Caco-2 (cell line): ENCODE measurements at places on chromosomes 6 and 20.
A peak's percentile ranks its signal among the peaks of the same experiment; 100 is the strongest.

- no peaks in the 10 kb centered on the region for H3K27me3 ChIP-seq
- peak; percentile 21 for DNase-seq
- H3K27ac ChIP-seq = no peak overlapping the region
- no peak overlapping the region for H3K4me3 ChIP-seq
Observed at GRCh38 chr20:33971147-33971975, 22.4 kb upstream of the RALY start.

GRCh38 chr6:166389119-166389518 lies 6.4 kb upstream of the MPC1 start:
- H3K36me3 ChIP-seq = no peaks in the 10 kb centered on the region; the same call in 1 of the 2 replicates
- no peak overlapping the region for H3K4me3 ChIP-seq

DNA sequence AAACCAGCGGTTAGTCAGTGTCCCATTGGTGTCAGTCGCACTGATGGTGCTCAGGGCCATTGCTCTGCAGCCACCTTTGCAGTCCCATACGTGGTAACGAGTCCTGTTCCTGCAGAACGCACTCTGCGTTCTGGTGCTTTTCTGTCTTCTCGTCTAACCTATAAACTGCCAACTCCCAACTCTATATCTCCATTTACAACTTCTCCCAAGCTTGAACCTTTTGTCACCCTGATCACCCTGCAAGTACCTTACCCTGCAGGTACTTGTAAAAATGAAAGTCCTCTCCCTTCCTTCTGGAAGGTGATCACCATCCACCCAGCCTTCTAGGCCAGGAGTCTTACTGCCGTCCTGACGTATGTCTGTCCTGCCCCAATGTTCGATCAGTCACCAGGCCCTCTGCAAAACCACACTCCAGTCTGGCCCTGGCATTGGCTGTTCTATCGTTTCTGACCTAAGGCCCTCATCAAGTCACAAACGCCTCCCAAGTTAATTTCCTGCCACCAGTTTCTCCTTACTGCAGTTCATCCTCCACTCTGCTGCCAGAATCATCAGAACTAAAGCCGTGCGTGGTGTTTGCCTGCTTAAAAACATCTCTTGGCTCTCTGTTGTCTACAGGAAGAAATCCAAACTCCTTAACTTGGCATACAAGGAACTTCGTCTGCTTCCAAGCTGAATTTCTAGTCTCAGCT lies 7.9 kb downstream of the RREB1 start:
- no peak overlapping the region for H3K4me3 ChIP-seq
- H3K4me1 ChIP-seq = peaks cover 23% of the 10 kb centered on the region
- H3K36me3 ChIP-seq = no peaks in the 10 kb centered on the region
- DNase-seq = no peak

DNA sequence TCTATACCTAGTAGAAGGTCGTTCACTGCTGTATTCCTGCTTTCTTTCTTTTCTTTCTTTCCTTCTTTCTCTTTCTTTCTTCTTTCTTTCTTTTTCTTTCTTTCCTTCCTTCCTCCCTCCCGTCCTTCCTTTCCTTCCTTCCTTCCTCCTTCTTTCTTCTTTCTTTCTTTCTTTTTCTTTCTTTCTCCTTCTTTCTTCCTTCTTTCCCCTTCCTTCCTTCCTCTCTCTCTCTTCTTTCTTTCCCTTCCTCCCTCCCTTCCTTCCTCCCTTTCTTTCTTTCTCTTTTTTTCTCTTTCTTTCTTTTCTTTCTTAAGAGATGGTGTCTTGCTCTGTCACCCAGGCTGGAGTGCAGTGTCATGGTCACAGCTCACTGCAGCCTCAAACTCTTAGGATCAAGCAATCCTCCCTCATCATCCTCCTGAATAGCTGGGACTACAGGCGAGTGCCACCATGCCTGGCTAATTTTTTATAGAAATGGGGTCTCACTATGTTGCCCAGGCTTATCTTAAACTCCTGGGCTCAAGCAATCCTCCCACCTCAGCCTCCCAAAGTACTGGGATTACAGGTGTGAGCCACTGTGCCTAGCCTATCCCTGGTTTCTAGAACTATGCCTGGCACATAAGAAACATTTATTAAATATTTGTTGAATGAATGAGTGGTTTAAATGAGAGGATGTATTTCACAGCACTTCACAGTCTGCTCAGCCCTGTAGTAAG lies 2.6 kb upstream of the DNPH1 start:
- no peak for DNase-seq
- no peaks in the 10 kb centered on the region for H3K36me3 ChIP-seq
- no peak overlapping the region for H3K4me3 ChIP-seq

DNA sequence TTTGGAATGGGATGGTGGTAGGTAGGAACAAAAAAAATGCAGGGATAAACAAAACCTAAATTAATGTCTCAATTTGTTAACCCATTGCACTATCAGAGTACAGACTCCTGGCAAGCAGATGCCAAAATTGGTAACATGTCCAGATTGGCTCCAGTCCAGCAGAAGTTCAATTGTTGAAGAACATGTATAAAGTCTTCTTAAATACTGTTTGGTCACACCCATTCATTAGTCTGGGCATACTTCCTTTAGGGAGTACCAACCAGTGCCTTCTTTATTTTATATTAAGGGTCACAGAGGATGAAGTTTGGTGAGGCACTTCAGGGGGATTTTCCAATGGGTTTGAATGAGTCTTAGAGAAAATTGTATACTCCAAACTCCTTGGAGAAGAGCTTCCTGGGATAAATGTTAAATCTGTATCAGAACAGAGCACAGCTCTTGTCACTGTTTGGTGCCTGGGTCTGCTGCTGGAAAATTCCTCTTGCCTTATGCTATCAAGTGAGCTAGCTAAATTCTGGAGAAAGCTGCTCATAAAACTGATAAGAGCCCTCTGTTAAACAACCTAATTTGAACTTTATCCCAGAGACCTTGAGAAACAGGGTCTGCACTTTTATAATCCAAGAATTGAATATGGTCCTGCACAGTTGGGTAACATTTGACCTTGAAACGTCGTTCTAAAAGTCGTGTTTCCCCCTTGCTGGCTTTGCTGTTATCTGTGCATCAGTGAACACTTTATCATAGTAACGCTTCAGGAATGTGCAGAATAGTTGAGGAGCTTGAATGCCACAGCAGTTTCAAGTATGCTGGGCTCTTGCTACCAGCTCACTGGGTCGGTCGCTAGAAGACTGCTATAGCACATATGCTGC lies 334.1 kb upstream of the CITED2 start:
- DNase-seq = peak; percentile 64
- H3K4me1 ChIP-seq = peaks cover 38% of the 10 kb centered on the region
- H3K27ac ChIP-seq = peak overlapping the region; percentile 72
- H3K4me3 ChIP-seq = no peak overlapping the region

DNA sequence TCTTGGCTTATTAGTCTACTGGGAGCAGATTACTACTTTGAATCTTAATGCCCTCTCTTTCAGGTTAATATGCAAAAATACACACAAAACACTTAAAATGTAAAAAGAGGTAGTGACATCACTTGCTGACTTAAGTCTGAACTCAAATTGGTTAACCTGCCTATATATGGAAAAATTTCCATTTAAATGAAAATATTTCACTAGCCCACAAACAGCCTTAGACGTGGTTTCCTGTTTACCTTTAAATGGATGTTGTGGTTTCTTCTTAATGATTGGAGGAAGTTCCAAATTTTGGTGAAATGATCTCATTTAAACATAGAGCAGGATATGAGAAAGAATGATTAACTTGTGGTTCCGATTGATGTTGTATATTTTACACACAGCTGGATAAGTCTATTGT lies 553.7 kb downstream of the CD109 start:
- H3K27me3 ChIP-seq = no peaks in the 10 kb centered on the region
- H3K36me3 ChIP-seq = no peaks in the 10 kb centered on the region
- H3K4me1 ChIP-seq = peaks cover 31% of the 10 kb centered on the region

DNA sequence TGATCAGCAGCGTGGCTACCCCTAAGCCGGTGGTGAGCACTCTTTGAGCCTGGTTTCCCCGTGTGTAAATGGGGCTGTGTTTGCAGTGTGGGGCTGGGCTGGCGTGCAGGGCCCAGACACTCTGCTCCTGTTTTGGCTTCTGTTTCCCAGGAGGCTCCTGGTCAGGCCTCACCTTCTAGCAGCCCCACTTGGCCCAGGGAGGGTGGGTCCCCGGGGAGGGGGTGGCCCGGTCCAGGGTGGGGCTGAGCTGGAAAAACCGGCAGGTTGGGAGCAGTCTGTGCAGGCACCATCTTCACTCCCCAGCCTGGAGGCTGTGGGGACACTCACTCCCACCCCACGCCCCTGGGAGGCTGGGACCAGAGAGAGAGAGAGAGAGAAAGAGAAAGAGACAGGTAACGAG lies 25.3 kb downstream of the CEBPB start:
- peak overlapping the region; percentile 25 for H3K4me3 ChIP-seq
- DNase-seq = peak; percentile 75
- peak overlapping the region; percentile 84 for H3K27ac ChIP-seq
- no peaks in the 10 kb centered on the region for H3K36me3 ChIP-seq
- H3K27me3 ChIP-seq = no peaks in the 10 kb centered on the region

DNA sequence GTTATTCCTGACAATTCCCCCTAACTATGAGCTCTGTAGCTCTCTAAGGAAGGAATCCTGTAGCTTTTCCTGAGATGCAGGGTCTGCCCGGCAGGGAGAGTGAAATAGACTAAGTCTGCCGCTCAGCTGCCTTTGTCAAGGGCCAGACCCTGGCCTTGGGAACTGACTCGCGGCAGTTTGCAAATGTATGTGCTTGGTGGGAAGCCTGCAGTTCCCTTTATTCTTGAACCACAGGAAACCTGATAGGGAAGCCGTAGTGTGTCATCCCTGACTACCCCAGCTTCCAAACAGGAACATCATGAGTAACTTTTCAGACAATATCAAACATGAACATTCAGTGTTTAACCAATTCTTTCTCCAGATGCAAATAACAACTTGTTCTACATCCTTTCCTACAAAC lies 78.7 kb upstream of the IFNGR1 start:
- H3K4me1 ChIP-seq = no peaks in the 10 kb centered on the region
- H3K4me3 ChIP-seq = no peak overlapping the region
- H3K27ac ChIP-seq = no peak overlapping the region

DNA sequence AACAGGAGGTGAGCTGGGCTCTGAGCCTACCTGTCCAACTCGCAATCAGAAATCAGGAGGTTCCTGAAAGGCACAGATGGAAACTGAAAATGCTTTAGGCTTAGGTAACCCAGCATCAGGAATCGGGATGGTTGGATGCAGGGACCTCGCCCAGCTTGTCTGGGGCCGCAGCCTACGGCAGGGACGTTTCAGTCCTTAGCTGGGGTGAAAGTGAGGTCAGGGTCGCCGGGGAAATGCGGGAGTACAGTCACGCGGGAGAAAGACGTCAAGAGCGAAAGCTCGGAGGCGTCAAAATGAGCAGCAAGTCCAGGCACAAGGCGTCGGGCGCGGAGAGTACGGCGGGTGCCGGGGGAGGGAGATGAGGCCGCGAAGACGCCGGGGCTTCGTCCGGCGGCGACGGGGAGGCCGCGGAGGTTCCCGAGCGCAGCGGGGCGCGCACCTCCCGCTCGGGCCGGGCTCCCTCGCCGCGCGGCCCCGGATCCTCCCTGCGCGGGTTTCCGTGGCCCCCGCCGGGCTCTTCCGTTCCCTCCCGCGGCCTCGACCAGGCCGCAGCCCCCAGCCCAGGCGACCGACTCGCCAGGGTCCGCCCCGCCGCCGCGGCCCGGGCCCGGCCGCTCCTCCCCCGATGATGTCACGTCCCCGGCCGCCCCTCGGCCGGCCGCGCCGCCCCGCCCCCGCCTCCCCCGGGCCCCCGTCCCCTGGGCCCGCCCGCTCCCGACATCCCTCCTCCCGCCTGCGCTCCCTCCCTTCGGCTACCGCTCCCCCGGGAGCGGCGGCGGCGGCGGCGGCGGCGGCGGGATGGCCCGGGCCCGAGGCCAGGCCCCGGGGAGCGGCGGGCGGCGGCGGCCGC lies at the start of gene EBF4:
Gene EBF4 (plus strand): TSS at position 745 of the 850 bp plus-strand sequence. CDS start 866 bp downstream, outside the sequence.
- H3K36me3 ChIP-seq = no peaks in the 10 kb centered on the region
- H3K27ac ChIP-seq = peak within 1 kb of the TSS; percentile 84
- peak; percentile 59 for DNase-seq
- H3K4me3 ChIP-seq = peak within 1 kb of the TSS; percentile 48

GRCh38 chr6:3272911-3273547 lies 14.3 kb downstream of the PSMG4 start:
- H3K4me3 ChIP-seq = no peak overlapping the region
- no peak overlapping the region for H3K27ac ChIP-seq
- no peaks in the 10 kb centered on the region; the same call in none of the 2 replicates for H3K36me3 ChIP-seq
- no peak for DNase-seq
- H3K27me3 ChIP-seq = no peaks in the 10 kb centered on the region

GRCh38 chr20:62039738-62040137 lies 25.9 kb downstream of the TAF4 start:
- no peak overlapping the region for H3K27ac ChIP-seq
- DNase-seq = no peak
- peaks cover 8% of the 10 kb centered on the region; the same call in 1 of the 2 replicates for H3K4me1 ChIP-seq
- H3K36me3 ChIP-seq = no peaks in the 10 kb centered on the region
- no peaks in the 10 kb centered on the region for H3K27me3 ChIP-seq
- H3K4me3 ChIP-seq = no peak overlapping the region

- DNase-seq = no peak
- peaks cover 4% of the 10 kb centered on the region; the same call in 1 of the 2 replicates for H3K4me1 ChIP-seq
- no peaks in the 10 kb centered on the region for H3K27me3 ChIP-seq
- H3K36me3 ChIP-seq = no peaks in the 10 kb centered on the region
- no peak overlapping the region for H3K27ac ChIP-seq
Observed at GRCh38 chr6:10449751-10450150, 34.9 kb upstream of the TFAP2A start.

DNA sequence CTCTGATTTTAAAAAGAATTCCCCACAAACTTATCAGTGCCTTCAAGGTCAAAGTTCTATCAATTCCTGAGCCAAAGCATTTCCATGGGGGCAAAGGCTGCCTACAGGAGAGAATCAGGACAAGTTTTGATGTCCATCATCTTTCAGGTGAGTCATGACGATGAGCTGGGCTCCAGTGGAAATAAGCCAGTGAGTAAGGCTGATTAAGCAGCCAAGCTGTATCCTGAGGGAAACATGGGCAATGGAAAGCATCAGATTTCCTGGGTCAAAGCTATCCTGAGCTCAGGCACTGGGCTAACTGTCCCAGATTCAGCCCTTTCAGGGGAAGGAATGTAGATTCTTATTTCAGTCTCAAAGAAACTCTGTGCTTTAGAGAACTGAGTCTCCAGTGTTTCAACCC lies 377.4 kb downstream of the CD109 start:
- no peak overlapping the region for H3K4me3 ChIP-seq
- H3K36me3 ChIP-seq = no peaks in the 10 kb centered on the region

- no peak for DNase-seq
- H3K4me3 ChIP-seq = no peak overlapping the region
- no peaks in the 10 kb centered on the region for H3K27me3 ChIP-seq
- H3K27ac ChIP-seq = no peak overlapping the region
Observed at GRCh38 chr20:25037288-25038102, 20.4 kb downstream of the ACSS1 start.

- no peaks in the 10 kb centered on the region for H3K27me3 ChIP-seq
- no peaks in the 10 kb centered on the region for H3K36me3 ChIP-seq
- H3K27ac ChIP-seq = no peak overlapping the region
- no peak overlapping the region for H3K4me3 ChIP-seq
- DNase-seq = no peak
- no peaks in the 10 kb centered on the region for H3K4me1 ChIP-seq
Observed at GRCh38 chr6:16320533-16321340, 82.3 kb downstream of the GMPR start.
